ENCODE measurements at places on chromosomes 16 and 17.

- H3K4me3 ChIP-seq = peak overlapping the region; percentile 10
- peak; percentile 20 for DNase-seq
- peaks cover 61% of the 10 kb centered on the region for H3K27me3 ChIP-seq
- H3K36me3 ChIP-seq = no peaks in the 10 kb centered on the region
- no peak overlapping the region for H3K27ac ChIP-seq
- peaks cover 6% of the 10 kb centered on the region for H3K4me1 ChIP-seq
These were observed 530 bp downstream of the GSG1L start for GRCh38 chr16:28062847-28063521.

GRCh38 chr17:70520447-70520846, 351.1 kb downstream of the KCNJ2 start:
- DNase-seq = no peak
- H3K36me3 ChIP-seq = no peaks in the 10 kb centered on the region

DNA sequence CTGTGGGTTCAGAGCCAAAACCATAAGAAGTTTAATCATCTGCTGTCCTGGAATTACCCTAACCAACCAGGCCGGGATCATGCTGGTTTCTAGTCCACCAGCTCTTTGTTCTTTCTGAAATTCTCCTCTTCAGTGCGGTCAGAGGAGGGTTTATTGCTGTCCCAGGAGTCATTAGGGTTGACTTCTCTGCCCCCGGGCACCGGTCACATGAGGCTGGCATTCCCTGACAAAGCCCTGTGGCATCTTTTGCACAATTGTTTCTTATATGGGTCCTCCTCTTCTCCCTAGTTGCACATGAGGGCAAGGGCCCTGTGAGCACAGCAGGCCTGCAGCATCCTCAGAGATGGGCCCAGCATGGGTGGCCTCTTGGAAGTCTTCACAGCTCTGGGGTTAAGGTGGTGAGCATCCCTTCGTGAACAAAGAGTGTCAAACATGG, 243.9 kb downstream of the IRF8 start:
- no peaks in the 10 kb centered on the region for H3K36me3 ChIP-seq
- DNase-seq = no peak
- H3K4me1 ChIP-seq = no peaks in the 10 kb centered on the region
- no peak overlapping the region for H3K27ac ChIP-seq
- peaks cover 12% of the 10 kb centered on the region for H3K27me3 ChIP-seq
- H3K4me3 ChIP-seq = no peak overlapping the region

DNA sequence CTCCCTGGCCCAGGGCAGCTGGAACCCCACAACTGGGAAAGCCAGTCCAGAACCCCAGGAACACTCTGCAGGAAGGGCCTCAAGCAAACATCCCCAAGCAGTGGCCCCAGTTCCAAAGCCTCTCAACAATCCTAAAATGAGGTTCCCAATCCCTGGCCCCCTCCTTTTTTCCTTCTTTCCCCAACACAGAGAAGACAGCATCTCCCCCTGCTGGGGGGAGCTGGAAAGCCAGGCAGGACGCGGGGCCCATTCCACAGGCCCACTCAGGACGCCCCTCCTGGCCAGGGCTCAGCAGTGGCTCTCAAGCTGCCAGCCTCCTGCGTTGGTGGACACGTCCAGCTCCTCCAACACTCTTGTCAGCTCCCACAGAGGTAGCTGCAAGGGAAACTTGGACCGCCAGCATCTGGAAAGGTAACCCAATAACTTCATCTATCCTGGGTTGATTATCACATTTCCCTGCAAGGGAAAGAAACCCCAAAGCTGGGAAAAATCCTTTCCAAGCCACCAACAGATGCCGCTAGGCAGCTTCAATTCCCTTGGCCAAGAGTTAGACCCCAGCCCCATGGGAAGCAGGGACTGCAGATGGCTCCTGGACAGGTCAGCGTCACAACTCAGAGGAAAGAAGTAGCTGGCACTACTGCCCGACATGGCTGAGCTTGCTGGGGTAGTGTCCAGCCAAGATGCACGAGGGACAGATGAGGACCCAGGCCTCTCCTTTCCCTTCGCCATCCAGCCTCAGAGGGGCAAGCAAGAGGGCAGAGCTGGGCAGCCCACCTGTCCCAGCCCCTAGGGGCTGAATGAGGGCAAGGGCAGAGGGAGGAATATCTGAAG, 7.6 kb downstream of the HDAC5 start:
- no peak overlapping the region for H3K27ac ChIP-seq
- no peak overlapping the region for H3K4me3 ChIP-seq
- DNase-seq = no peak
- no peaks in the 10 kb centered on the region for H3K27me3 ChIP-seq
- H3K36me3 ChIP-seq = no peaks in the 10 kb centered on the region
- H3K4me1 ChIP-seq = peaks cover 16% of the 10 kb centered on the region

DNA sequence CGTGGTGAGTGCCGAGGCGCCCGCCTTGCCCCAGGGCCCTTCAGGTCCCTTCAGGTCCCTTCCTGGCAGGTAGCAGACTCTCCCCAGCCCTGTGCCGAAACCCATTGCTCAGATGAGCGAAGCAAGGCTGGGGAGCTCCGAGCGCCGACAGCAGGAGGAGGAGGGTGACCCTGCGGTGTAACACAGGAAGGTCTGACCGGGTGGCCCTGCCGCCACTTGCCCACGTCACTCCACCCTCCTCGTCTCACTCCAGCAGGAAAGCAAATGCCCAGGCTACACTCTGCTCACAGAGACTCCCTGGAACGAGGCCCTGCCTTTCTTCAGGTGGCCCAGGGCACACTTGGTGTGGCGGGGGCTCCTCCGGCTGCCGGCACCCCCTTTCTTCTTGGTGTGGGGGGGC, 57.2 kb downstream of the ACTG1 start:
- H3K4me1 ChIP-seq = peaks cover 12% of the 10 kb centered on the region
- no peak overlapping the region for H3K27ac ChIP-seq
- H3K27me3 ChIP-seq = no peaks in the 10 kb centered on the region
- no peaks in the 10 kb centered on the region for H3K36me3 ChIP-seq
- no peak overlapping the region for H3K4me3 ChIP-seq
- no peak for DNase-seq

DNA sequence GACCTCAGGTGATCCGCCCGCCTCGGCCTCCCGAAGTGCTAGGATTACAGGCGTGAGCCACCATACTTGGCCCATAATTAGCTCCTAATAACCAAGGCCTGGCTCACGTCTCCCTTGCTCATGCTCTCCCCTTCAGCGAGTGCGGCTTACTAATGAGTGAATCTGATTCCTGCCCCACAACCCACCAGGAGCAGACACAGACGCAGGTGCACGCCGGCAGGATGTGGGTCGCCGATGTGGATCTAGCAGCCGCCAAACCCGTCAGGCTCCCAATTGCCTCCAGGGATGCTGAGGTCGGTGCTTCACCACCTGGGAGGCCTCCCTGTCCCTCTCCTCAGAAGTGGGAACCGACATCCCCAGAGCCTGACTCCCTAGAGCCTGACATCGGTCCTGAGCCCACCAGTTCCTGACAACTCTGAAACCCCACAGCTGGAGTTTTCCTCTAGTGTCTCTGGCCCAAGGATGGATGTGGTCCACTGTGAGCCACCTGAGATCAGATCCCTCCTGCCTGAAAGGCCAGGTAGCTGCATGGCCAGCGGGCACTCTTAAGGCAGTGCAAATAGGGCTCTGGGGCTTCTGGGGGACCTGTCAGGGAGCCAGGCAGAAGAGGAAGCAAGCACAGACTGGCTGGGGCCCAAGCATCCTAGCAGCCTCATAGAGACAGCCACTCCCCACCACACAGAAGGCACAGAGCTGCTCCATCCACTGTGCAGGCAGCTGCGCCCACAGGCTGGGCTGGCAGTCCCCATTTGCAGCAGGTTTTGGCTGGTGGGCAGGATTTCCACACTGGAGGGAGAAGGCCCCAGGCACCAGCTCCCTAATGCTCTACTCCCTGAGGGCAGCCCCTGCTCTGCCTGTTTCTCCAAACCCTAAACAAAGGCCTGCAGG, 10.8 kb downstream of the EXOC7 start:
- H3K36me3 ChIP-seq = peaks cover 30% of the 10 kb centered on the region
- no peak overlapping the region for H3K27ac ChIP-seq
- no peaks in the 10 kb centered on the region for H3K27me3 ChIP-seq
- no peaks in the 10 kb centered on the region for H3K4me1 ChIP-seq
- H3K4me3 ChIP-seq = no peak overlapping the region
